CD8-positive, alpha-beta T cell (primary cell): ENCODE measurements at places on chromosomes 5 and 9.

GRCh38 chr5:79183011-79183410, 52.9 kb upstream of the JMY start:
- DNase-seq = no peak

DNA sequence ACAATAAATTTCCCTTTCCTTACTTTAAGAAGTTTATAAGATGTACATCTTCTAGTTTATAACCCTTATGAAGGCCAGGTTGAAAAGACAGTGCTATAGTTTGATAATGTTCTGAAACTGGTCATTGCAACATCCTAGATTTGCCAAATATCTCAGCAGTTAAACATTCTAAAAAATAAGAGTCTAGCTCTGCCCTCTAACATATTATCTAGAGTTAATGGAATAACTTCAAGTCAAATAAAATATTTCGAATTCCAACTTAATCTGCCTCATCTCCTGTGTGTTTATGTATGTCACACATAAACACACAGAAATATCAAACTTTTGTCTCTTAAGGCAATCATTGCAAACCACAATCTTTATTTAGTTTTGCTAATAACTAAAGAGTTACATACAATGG, 796.6 kb downstream of the TLE1 start:
- DNase-seq = no peak

- DNase-seq = no peak
These were observed 15.5 kb downstream of the ATOX1 start for GRCh38 chr5:151742870-151743294.

DNA sequence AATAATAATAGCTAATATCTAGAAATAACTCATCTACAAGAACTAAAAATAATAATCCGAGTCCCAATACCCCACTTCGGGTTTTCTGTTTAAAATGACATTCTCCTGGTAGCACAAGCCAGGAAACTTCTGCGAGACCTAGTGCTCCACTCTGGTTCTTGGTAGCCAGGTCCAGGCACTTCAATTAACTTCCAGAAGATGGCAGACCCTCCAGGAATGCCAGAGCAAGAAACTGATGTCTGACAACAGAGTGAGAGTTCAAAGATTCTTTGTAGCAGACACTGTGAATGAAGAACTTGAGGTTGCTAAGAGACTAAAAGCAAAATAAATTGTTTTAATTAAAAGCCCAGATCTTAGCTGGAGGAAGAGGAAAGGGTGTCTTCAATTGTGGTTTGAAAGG, 1963.3 kb upstream of the CDH9 start:
- DNase-seq = no peak

DNA sequence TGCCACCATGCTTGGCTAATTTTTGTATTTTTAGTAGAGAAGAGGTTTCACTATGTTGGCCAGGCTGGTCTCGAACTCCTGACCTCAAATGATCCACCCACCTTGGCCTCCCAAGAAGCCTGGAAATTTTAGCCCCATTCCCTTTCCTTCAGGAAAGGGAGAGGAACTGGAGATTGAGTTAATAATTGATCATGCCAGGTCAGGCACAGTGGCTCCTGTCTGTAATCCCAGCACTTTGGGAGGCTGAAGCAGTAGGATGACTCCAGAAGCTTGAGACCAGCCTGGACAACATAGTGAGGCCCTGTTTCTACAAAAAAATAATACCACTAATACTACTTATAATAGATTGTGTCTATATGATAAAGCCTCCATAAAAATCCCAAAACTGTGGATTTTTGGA, 124.6 kb downstream of the UNC13B start:
- no peak for DNase-seq
